ENCODE measurements at places on chromosomes 5 and 9. TPM values are rescaled to one million over a fixed set of nuclear protein-coding genes. Genes with fewer than 3 reads are reported as not detected.
A peak's percentile ranks its signal among the peaks of the same experiment; 100 is the strongest.

GRCh38 chr5:119359737-119360413, 4.1 kb downstream of the TNFAIP8 start:
- no peaks in the 10 kb centered on the region for H3K27me3 ChIP-seq
- H3K4me1 ChIP-seq: no peaks in the 10 kb centered on the region
- peak overlapping the region; percentile 61 for H3K27ac ChIP-seq
- H3K4me3 ChIP-seq: no peak overlapping the region

Gene RNF180
- total RNA-seq: 16.2 TPM

Gene SLC4A9
- not detected for total RNA-seq

- H3K27ac ChIP-seq: no peak overlapping the region
- DNase-seq: no peak
- no peaks in the 10 kb centered on the region for H3K4me1 ChIP-seq
- H3K4me3 ChIP-seq: no peak overlapping the region
- no peaks in the 10 kb centered on the region for H3K27me3 ChIP-seq
These were observed 88.8 kb upstream of the PAM start for GRCh38 chr5:102666164-102666946.

DNA sequence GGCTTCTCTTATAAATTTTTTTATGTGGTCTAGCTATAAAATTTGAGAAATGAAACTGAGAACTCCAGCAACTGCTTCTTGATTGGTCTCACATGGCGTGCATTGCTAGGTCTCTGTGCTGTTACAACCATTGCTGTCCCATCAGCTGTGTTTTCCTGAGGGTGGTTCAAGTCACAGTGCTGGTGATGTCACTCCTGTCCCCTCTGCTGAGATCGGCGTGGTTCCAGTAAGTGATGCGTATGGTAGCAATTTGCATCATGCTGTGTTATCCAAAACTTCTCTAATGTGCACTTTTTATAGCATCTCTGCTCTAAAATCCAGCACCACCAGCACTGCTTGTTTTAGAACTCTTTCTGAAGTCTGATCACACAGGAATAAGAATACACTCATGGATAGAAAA, 112.6 kb upstream of the ZNF608 start:
- H3K27me3 ChIP-seq: no peaks in the 10 kb centered on the region
- H3K4me3 ChIP-seq: no peak overlapping the region
- no peaks in the 10 kb centered on the region for H3K36me3 ChIP-seq
- no peaks in the 10 kb centered on the region for H3K4me1 ChIP-seq
- H3K27ac ChIP-seq: no peak overlapping the region

DNA sequence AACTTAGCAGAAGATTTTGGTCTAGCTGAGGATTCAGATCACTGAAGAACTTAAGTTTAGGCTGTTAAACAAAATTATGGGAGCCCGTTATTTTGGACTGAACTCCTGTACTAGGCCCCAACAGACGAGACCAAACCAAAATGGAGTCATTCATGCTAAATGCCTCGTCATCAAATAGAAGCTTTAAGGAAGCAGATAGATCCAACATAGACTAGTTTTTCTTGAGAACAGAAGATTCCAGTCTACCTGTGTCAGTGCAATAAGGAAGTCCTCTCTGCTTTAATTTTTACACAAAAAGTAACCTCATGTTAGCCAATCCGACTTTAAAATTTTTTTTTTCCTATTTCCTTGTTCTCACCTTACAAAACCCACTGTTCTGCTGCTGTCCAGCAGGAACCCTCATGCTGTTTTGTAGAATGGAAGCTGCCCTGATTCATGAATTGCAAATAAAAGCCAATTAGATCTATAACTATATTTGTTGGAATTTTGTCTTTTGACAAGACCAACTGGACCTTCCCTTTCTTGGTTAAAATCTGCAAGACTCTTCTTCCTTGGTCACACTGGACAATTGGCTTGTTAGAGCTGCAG, 29.0 kb upstream of the GOLM1 start:
- no peaks in the 10 kb centered on the region for H3K4me1 ChIP-seq
- no peak overlapping the region for H3K4me3 ChIP-seq
- H3K36me3 ChIP-seq: no peaks in the 10 kb centered on the region
- H3K27ac ChIP-seq: peak overlapping the region; percentile 75
- no peak for DNase-seq
- H3K27me3 ChIP-seq: no peaks in the 10 kb centered on the region

Gene FBXW5
- 126 TPM for total RNA-seq

GRCh38 chr9:131936929-131937328, 142.7 kb downstream of the MED27 start:
- H3K36me3 ChIP-seq: no peaks in the 10 kb centered on the region
- H3K4me1 ChIP-seq: no peaks in the 10 kb centered on the region
- no peak overlapping the region for H3K27ac ChIP-seq
- H3K27me3 ChIP-seq: no peaks in the 10 kb centered on the region

DNA sequence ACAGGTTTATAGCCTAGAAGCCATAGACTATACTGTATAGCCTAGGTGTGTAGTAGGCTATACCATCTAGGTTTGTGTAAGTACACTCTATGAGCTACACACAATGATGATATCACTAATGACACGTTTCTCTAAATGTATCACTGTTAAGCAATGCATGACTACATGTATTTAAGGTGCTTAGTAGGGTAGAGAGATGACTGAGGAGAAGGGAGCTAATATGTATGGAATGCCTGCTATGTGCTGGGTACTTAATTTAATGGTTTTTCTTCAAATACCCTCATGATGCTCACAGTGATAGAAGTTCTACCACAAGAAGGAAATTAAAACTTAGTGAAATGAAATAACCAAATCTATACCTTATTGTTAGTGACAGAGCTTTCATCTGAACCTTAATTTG, 1785.5 kb downstream of the EFNA5 start:
- no peaks in the 10 kb centered on the region for H3K27me3 ChIP-seq
- H3K4me1 ChIP-seq: no peaks in the 10 kb centered on the region
- H3K27ac ChIP-seq: no peak overlapping the region
- no peak overlapping the region for H3K4me3 ChIP-seq
- H3K36me3 ChIP-seq: no peaks in the 10 kb centered on the region
- no peak for DNase-seq

DNA sequence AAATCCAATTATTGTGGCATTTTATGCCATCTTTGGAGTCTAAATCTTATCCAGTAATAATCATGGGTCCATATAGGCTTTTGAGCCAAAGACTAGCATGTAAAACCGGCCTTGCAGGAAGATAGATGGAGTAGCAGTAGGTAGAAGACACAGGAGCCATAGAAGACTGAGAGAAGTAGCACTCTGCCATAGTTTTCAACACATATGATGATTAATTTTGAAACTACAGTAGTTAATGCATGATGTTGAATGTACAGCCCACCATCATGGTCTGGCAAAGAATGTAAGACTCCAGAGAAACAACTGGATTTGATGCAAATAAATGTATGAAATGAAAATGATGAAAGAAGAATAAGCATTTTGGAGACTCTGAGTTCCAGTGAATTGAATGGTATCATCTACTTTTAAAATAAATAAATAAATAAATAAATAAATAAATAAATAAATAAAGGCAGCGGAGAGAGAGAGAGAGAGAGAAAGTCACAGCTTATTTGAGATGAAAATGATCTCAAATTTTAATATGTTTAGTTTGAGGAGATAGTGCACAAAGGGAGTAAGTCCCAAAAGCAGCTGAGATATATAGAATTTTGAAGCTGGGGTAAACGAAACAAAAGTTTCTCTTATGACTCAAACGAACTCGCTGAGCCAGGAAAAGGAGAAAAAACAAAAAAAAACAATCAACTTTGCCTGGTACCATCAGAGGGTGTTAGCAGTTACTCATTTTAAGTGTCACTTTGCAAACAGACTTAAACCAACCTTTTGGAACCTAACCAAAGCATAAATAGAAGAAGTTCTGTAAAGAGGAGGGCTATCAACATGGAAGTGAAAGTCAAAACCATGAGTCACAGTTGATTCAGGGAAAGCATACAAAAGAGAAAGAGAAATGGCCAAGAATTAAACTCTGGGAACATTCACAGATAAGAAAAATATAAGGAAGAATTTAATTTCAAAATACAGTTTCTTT, 388.7 kb downstream of the CETN3 start:
- no peaks in the 10 kb centered on the region for H3K36me3 ChIP-seq
- H3K27me3 ChIP-seq: no peaks in the 10 kb centered on the region
- H3K4me3 ChIP-seq: no peak overlapping the region
- H3K27ac ChIP-seq: no peak overlapping the region
- DNase-seq: no peak

GRCh38 chr5:15715967-15716366, 216.0 kb downstream of the FBXL7 start:
- no peak overlapping the region for H3K27ac ChIP-seq
- no peak overlapping the region for H3K4me3 ChIP-seq
- H3K36me3 ChIP-seq: no peaks in the 10 kb centered on the region
- no peaks in the 10 kb centered on the region for H3K4me1 ChIP-seq
- DNase-seq: no peak

GRCh38 chr5:145906401-145906800, 30.0 kb upstream of the SH3RF2 start:
- H3K27ac ChIP-seq: no peak overlapping the region
- no peaks in the 10 kb centered on the region for H3K27me3 ChIP-seq
- H3K4me1 ChIP-seq: no peaks in the 10 kb centered on the region
- H3K36me3 ChIP-seq: no peaks in the 10 kb centered on the region

Gene RGS7BP
- under 0.01 TPM for total RNA-seq

Gene B4GALT1
- 81.8 TPM for total RNA-seq

Gene GDA
- 1.3 TPM for total RNA-seq

GRCh38 chr5:71830681-71831539, 111.8 kb downstream of the CARTPT start:
- H3K27me3 ChIP-seq: no peaks in the 10 kb centered on the region
- no peaks in the 10 kb centered on the region for H3K36me3 ChIP-seq
- peak overlapping the region; percentile 20 for H3K27ac ChIP-seq
- no peak overlapping the region for H3K4me3 ChIP-seq
- DNase-seq: peak; percentile 62
- no peaks in the 10 kb centered on the region for H3K4me1 ChIP-seq

- DNase-seq: no peak
- no peaks in the 10 kb centered on the region for H3K36me3 ChIP-seq
- H3K4me1 ChIP-seq: no peaks in the 10 kb centered on the region
- H3K4me3 ChIP-seq: no peak overlapping the region
- no peak overlapping the region for H3K27ac ChIP-seq
- no peaks in the 10 kb centered on the region for H3K27me3 ChIP-seq
These were observed 57.9 kb downstream of the FAM78A start for GRCh38 chr9:131218370-131218769.

GRCh38 chr5:146447734-146448380, 724 bp downstream of the TCERG1 start:
- peak overlapping the region; percentile 93 for H3K27ac ChIP-seq
- no peaks in the 10 kb centered on the region for H3K36me3 ChIP-seq

Gene ACTL7A
- not detected for total RNA-seq

GRCh38 chr5:145946112-145946861, 9.9 kb downstream of the SH3RF2 start:
- peak overlapping the region; percentile 57 for H3K27ac ChIP-seq
- no peaks in the 10 kb centered on the region for H3K4me1 ChIP-seq
- no peak overlapping the region for H3K4me3 ChIP-seq
- no peaks in the 10 kb centered on the region for H3K36me3 ChIP-seq

Gene SKP1
- 259 TPM for total RNA-seq

DNA sequence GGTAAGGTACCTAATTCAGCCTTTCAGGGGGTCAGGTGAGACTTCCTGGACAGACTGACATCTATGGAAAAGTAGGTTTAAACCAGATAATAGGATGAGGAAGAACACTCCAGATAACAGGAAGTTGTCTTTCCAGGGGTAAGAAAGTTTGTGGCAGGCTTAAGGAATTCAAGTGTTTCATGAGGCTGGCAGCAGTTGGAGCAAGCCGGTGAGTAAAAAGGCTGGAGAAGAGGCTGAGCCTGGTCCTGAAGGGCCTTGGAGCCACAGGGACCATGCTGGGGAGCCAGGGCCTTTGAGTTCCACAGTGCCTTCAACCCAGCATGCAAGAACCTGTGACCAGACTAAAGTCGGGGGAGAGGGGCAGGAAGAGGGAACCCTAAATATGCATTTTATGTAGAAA, 353.4 kb downstream of the SPOCK1 start:
- no peak overlapping the region for H3K27ac ChIP-seq
- no peaks in the 10 kb centered on the region for H3K27me3 ChIP-seq
- no peaks in the 10 kb centered on the region for H3K36me3 ChIP-seq

DNA sequence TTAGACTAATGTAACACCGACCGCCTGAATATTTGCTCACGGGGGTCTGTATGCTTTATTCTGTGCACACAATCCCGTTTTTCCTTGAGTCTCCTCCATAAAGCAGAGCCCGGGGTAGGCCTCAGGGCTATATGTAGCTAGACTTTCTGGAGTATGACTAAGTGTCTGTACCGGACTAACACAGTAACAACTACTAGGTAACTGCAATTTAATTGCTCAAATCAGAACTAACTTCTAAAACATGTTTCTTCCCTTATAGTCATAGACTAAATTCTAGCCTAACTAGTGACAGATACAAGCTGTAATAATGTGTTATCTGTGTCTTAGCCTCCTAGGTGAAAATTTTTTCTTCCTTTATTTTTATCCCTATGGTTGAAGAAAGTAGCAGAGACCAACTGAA, 2.1 kb downstream of the REEP5 start:
- H3K4me3 ChIP-seq: no peak overlapping the region
- no peak overlapping the region for H3K27ac ChIP-seq
- no peaks in the 10 kb centered on the region for H3K27me3 ChIP-seq
- H3K4me1 ChIP-seq: peaks cover 18% of the 10 kb centered on the region
- DNase-seq: no peak

Gene PCDHA4
- 5.4 TPM for total RNA-seq

Gene ENC1
- total RNA-seq: 13.8 TPM

Gene ZNF883
- 1.4 TPM for total RNA-seq

DNA sequence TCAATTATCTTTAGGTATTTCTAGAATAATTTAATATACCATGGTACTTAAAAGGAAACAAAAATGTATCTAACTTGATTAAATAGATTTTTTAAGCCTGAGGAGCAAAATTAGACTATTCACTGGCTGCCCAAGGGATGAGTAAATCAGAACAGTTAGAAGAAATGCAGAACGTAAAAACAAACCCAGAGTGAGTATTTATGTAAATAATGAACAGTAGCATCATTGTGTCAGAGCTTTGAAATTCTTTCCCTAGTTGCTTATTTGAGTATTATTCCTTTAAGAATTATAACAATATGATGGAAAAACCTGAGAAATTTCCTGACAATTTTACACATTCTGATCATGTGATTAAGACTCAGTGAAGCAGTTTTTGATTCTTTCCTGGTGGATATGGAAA, 200.9 kb downstream of the GDNF start:
- no peak overlapping the region for H3K4me3 ChIP-seq

Gene SPINK4
- total RNA-seq: not detected

GRCh38 chr5:138068742-138069600, 14.9 kb upstream of the WNT8A start:
- no peaks in the 10 kb centered on the region for H3K36me3 ChIP-seq
- H3K4me3 ChIP-seq: no peak overlapping the region
- no peak overlapping the region for H3K27ac ChIP-seq
- DNase-seq: peak; percentile 67
